ENCODE measurements at places on chromosomes 3 and 15.

DNA sequence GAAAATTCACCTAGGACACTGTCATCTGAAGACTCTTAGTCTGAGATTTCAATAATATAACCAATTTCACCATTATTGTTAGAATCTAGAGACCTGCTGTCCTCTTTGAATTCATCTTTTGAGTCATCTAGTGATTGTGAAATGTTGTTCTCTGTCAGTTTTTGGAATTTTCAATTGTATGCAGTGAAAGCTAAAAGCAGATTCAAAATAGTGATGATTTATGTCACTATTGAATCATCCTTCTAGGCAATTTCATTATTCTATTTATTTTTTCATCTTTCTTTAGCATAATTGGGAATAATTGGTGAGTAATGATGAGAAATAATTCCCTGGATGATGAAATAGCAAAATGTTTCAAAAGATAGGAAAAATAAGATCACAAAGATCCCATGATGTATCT lies 101.7 kb upstream of the EIF1B start:
- no peak for DNase-seq

DNA sequence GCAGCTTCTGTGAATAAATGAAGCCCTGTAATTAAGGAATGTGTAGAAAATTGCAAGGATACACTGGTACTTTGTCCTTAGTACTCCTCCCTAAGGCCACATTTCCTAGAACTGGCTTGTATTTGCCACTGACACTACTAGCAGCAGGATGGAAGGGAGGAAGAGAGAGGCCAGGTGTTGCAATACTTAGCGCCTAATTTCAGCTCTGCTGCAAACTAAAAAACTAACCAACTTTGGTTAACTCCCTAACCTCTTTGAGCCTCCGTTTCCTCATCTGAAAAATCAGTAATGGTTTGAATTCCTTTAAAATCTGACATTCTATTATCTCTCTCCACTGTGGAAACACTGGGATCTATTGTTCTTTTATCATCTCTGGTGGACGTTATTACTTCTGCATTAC lies 257.0 kb downstream of the SV2B start:
- DNase-seq: no peak

DNA sequence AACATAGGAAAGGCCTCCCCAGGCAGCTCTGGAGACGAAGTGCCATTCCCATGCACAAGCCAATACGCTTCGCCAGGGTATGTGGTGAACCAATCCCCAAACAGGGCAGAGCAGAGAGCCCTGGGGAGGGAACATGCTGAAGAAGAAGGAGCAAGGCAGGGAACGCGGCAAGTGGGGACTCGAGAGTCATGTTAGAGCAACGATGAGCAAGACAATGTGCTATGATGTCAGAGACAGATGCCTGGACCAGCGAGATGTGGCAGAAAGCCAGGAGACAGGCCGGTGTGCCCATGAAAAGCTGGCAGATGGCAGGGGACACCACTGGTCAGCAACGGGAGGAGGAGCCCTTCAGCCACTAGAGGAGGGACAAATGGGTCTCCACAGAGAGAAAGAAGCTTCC lies 39.6 kb downstream of the NIPA2 start:
- no peak for DNase-seq

- DNase-seq: no peak
These were observed 740.9 kb upstream of the LMCD1 start for GRCh38 chr3:7760718-7761117.

DNA sequence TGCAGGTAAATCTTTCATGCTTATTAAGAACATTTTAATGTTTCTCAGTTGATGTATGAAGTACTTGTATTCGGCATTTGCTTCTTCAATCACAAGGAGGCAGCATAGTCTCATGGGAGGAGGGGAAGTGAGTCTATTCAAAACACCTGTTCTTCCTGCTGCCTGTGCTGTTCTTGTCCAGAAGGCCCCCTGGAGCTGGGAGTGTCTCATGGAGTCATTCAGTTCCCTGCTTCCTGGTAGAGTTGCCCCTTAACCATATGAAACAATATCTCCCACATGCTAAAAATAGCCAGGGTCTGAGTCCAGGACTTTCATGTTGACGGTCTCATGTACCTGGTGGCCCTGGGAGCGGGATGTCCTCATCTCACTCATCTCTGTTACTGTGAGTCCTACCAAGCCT lies 15.5 kb upstream of the PPP1R2 start:
- DNase-seq: no peak

DNA sequence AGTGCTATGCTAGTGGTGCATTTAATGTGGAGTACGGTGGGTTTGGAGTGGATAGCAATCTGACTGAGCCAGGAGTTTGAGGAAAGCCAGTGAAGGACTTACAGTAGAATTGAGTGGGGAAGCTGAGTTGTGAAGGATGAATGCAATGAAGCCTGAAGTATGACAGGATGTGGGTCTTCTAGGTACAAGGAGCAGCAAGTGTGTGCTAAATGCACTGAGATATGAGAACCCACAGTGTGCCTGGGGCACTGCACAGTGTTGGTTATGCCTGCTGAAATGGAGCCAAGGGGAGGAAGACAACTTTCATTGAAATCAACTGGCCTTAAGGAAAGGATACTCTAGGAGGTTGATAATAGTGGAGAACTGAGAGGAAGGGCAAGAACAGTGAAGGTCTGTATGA lies 105.5 kb upstream of the MRPL3 start:
- no peak for DNase-seq

DNA sequence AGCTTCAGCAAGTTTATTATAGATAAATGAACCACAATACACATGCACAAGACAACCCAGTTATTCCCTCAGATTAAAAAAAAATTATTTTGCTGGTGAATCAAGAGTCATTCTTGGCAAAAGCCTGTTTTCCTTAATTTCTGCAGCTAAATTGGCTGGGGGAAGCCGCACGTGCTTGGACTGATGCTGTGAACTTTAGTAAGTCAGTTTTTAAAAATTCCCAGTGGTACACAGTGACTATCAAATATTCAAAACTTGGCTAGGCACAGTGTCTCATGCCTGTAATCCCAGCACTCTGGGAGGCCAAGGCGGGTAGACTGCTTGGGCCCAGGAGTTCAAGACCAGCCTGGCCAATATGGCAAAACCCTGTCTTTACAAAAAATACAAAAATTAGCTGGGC lies 23.9 kb downstream of the EHD4 start:
- DNase-seq: no peak

DNA sequence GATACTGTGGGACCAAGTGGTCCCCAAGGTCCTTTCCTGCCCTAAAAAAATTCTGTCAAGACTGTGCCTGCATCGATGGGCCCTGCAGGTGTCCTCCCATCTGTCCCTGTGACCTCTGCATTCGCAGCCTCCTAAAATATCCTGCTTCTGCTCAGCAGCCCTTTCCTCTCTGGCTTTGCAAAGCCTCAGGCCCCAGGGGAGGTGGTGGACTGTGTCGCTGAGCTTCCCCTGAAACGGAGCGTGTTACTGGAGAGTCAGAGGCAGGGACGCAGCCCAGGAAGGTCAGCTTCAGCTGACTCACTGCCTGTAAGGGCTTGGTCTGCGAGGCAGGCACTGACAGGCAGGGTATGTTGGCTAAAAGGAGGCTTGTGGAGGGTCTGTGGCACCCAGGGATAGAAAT lies 110.0 kb downstream of the RAB11A start:
- DNase-seq: no peak

- DNase-seq: no peak
These were observed 99.2 kb downstream of the TPRA1 start for GRCh38 chr3:127491323-127491722.

DNA sequence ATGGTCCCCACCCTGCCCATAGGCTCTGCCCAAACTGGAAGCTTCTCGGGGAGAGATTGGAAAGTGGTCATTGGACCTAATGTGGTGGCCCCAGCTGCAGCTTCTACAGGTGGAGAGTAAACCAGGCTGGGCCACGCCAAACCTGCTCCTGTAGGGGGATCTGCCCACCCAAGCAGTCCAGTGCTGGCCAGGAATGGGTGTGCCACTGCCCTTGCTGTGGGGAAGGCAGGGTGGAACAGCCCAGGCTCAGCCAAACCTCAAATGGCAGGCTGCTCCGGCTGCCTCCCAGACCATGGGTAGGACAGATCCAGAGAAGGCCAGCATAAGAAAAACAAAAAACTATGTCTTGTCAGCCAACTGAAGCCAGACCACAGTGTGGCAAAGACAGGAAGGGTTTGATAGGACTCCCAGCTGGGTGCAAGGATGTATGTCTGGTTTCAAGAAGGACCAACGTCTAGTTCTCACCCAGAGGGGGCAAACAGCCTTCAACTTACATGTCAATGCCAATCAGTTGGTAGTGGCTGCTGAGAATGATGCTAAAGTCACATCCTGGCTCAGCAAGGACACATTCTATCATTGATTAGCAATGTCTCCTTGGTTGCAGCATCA lies 267.3 kb downstream of the UACA start:
- no peak for DNase-seq

GRCh38 chr15:66716656-66717020 lies 14.6 kb downstream of the SMAD6 start:
- DNase-seq: no peak

- peak; percentile 55 for DNase-seq
These were observed 226.1 kb downstream of the VPS13C start for GRCh38 chr15:61834076-61834697.

DNA sequence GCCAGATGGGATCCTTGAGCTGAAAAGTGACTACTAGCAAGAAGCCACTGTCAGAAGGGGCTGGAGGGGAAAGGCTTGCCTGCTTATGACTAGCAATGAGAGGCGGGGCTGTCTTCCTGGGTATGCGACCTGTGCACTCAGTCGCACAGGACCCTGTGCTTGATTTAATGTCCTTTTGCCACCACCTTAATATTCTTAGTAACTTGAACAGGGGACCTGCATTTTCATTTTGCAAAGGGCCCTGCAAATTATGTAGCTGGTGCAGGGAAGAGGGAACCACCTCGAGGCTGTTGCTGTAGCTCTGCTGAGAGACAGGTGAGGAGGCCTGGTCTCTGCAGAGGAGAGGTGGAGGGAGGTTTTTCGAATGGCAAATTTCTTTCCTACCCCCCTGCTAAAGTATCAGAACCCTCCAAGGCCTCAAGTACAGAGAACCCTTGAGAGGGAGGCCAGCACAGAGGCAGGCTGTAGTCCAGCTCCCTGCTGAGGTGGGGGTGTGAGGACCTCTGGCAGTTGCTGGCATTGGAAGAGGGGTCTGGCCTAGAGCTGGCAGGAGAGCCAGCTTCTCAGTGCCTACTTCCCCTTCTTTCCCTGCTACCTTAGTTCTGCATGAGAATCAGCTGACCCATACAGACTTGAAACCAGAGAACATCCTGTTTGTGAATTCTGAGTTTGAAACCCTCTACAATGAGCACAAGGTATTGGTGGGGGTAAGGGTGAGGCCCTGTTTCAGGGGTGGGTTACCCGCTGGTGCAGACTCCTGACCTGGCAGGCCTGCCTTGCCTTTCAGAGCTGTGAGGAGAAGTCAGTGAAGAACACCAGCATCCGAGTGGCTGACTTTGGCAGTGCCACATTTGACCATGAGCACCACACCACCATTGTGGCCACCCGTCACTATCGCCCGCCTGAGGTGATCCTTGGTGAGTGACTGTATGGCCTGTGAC lies 11.4 kb downstream of the CLK3 start:
- DNase-seq: no peak

DNA sequence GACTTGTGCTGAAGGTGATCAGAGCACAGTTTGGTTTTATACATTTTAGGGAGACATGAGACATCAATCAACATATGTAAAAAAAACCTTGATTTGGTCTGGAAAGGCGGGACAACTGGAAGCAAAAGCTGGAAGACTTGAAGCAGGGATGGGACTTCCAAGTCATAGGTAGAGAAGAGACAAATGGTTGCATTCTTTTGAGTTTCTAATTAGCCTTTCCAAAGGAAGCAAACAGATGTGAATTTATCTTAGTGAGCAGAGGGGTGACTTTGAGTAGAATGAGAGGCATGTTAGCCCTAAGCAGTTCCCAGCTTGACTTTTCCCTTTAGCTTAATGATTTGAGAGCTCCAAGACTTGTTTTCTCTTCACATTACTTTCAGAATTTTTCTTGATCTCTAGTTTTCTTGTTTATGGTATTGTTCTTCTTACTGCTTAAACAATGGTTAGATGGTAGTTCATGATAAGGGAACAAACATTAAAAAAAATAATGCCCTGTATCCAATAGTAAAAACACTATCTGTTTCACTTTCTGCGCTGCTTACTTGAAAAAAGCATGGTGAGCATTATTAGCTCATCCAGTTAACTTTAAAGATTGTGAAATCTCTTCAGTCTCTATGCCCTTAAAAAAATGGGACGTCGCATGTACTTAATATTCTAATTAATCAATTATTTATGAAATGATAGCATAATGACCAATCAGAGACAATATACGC lies 48.5 kb upstream of the BCHE start:
- no peak for DNase-seq

DNA sequence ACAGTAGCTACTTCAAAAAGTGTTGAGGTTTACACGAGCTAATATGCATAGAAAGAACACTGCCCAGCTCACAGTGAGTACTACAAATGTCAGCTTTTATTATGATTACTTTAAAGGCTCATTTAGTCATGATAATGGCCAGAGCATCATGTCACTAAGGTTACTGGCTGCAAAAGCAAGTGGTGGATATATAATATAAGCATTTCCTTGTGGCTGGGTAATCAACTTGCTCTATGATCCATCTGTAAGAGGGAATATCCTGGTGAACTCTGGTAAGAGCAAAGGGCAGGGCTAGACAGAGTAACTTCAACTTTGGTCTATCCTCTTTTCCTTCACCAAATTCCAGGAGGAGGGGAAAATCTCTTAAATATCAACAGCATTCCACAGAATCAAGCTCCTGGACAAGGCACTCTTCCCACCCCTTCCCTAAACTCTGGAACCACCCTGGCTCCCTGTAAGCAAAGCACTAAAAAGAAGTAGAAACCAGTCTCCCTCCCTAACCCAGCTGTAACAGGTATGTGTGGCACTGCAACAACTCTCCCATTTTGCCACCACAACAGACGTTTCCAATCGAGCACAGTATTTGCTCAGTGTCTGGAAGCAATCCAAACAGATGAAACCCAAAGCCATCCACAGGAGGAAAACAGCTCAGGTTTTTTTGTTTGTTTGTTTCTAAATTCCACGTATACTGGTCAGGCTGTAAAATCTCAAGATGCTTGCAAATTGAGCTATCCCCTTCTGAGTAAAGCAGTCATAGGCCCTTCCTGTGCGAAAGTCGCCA lies 13.4 kb downstream of the B4GALT4 start:
- no peak for DNase-seq

DNA sequence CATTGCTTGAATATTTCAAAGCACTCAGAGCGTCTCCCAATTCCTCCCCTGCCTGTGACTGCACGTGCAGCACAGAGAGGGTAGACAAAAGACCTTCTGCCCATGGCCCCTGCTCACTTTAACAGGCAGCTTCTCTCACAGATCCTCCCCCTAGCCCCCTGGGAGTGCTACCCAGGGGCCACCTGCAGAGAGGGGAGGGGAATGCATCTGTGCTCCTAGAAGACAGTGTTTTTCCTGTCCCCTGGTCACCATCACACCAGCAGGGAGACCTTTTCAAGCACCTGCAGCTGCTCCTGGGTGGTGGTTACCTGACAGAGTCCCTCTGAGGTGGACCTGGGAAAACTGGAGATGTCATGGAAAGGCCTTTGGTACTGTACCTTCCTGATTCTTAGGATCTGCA lies 56.7 kb upstream of the PRR23C start:
- no peak for DNase-seq

DNA sequence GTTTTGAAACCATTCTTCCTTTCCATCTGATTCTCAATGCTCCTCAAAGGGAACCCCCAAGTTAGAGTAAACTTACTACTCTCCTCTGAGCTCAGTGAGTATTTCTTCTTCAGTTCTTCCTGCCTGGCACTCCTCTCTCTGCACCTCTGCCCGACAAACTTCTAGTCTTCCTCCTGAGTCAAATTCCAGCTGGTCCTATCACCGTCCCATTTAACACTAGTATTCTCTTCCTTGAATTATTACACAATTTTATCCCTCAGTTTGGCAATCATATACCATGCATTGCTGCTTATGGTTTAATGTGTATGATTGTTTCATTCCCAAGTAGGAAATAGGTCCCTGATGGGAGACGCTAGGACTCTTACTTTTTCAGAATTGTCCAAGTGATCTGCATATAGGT lies 279.7 kb downstream of the MECOM start:
- DNase-seq: no peak

Data from activated T-cell treated with anti-CD3 and anti-CD28 coated beads for 24 hours (primary cell).